ENCODE measurements at places on chromosomes 4 and X. TPM values are rescaled to one million over a fixed set of nuclear protein-coding genes. Genes with fewer than 3 reads are reported as not detected.

- DNase-seq = no peak
Measured at GRCh38 chr4:89535251-89535650, 227.7 kb upstream of the GPRIN3 start.

- no peak for DNase-seq
Measured at GRCh38 chr4:105437637-105438036, 36.2 kb downstream of the PPA2 start.

DNA sequence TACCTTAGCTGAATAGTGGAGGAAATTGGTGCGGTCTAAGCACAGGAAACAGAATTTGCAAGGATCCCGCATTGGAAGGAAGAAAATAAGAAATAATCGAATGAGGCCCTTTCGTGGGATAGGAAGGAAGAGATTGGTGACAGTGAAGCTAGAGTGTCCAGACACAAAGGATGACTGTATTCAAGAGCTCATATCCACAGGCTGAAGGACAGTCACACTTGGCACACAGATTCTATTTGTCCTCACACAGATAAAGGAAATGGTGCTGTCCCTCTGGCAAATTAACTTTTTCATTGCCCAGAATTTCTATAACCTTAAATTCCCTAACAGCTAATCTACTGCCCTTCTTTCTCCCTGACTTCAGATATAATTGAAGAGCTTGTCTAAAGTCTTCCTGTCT is 2188.9 kb upstream of the TENM3 start:
- DNase-seq = no peak

GRCh38 chrX:107849747-107850421 is 24.2 kb downstream of the MID2 start:
- no peak for DNase-seq

Gene PRKG2
- not detected for total RNA-seq

DNA sequence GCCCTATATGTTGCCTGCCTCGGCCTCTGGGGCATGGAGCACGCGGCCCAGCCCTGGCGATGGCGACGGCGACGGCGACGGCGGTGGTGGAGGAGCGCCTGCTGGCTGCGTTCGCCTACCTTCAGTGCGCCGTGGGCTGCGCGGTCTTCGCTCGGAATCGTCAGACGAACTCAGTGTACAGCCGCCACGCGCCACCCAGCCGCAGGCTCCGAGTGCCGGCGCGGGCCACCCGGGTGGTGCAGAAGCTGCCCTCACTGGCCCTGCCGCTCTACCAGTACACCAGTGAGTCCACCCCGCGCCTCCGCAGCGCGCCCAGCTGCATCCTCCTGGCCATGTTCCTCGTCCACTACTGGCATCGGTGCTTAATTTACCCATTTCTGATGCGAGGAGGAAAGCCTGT is 83.7 kb upstream of the F9 start:
- no peak for DNase-seq

GRCh38 chr4:112704991-112705845 is 68.3 kb downstream of the LARP7 start:
- DNase-seq = no peak

GRCh38 chr4:126435491-126435890 is 1120.7 kb downstream of the FAT4 start:
- DNase-seq = no peak

Gene NR3C2
- total RNA-seq = 12.0 TPM

- no peak for DNase-seq
Measured at GRCh38 chr4:100841911-100842310, 324.1 kb upstream of the EMCN start.

Gene SPOCK3
- not detected for total RNA-seq

DNA sequence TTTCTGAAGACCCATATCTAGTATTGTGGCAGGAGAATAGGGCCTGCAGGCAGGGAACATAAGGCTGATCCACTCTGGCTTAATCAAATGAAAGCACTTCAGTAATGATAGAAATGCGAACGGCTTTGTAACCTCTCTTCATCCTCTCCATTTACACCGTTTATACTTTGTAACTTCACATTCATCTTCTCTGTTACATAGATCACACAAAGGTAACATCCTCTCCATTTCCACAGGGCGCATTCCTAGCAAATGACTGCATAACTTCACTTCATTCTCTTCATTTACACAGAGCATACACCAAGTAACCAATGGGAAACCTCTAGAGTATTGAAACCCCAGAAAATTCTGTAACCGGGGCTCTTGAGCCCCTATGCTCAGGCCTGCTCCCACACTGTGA is 65.5 kb upstream of the SLC34A2 start:
- no peak for DNase-seq

Gene UGT8
- 0.15 TPM for total RNA-seq

Gene DAPP1
- total RNA-seq = 0.78 TPM

Gene SPANXD
- not detected for total RNA-seq

DNA sequence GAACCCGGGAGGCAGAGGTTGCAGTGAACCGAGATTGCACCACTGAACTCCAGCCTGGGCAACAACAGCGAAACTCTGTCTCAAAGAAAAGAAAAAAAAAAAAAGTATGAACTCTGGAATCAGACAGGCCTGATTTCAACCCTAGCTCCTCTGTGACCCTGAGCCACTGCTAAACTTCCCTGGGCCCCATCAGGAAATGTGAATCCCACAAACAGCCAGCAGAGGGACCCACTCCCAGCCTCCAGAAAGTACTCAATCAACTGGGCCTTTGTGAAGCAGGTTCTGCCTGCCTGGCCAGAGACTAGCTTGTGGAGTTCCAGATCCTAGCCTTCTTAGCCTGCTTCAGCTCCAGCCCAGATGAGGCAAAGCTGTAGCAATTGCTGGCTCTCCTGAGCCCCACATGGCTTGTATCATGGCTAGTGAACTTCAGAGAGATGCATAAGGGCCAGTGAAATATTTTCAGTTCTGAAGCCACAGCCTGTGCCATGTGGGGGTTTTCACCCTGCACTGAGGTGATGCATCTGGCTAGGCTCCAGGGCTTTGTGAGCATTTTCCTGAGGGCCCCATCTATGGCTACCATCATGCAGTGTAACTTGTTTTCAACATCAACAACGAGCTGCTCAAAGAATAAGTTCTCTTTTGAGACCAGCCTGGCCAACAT is 7.2 kb upstream of the IDS start:
- peak; percentile 54 for DNase-seq

- DNase-seq = no peak
Measured at GRCh38 chrX:150607201-150607600, 38.8 kb downstream of the MTM1 start.
